Lower leg skin (tissue), 4 donors: ENCODE measurements at places on chromosomes 4 and X. TPM values are rescaled to one million over a fixed set of nuclear protein-coding genes. Genes with fewer than 3 reads are reported as not detected.

Gene MAEA
- total RNA-seq, result 124 TPM

Gene TKTL2
- total RNA-seq, result not detected

GRCh38 chr4:107896646-107897045 lies 34.7 kb upstream of the CYP2U1 start:
- DNase-seq, result no peak

Gene KCNIP4
- total RNA-seq, result not detected

GRCh38 chrX:129875669-129876068 lies 30.3 kb upstream of the UTP14A start:
- DNase-seq, result no peak

DNA sequence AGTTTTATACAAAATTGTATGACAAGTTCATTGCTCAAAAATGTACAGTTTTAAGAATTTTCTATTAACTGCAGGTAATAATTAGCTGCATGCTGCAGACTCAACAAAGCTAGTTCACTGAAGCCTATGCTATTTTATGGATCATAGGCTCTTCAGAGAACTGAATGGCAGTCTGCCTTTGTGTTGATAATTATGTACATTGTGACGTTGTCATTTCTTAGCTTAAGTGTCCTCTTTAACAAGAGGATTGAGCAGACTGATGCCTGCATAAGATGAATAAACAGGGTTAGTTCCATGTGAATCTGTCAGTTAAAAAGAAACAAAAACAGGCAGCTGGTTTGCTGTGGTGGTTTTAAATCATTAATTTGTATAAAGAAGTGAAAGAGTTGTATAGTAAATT lies 131.0 kb downstream of the TET2 start:
- no peak for DNase-seq

DNA sequence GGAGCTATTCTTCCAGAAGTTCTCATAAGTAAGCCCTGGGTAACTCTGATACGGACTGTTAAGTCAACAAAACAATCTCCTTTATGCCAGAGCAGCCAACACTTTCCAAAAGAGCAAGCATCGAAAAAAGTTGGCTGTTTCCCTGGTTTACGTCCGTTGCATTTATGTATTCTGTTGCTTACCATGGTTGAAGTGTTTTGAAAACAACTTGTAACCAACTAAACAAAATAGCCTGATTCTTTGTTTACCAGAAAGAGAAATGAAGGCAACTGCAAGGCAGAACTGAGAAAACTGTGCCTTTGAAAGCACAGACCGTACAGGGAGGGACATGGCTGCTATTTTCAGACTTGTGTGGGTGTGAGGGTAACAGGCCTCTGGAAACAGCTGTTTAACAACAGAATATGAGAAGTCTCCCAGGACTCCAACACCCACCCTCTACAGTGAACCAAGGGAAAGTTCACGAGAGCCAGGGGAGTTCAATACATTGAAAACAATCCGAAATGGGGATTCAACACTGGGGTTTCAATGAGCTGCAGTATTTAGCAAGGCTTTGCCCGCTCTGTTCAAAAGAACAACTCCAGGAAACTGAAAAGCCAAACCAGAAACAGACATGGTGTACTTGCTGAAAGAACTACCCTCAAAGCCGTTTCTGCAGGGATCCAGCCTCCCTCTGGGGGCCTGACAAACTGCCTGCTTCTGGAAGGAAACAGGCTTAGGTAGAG lies 95.8 kb upstream of the EGFL6 start:
- no peak for DNase-seq

Gene SRD5A3
- total RNA-seq, result 11.4 TPM

DNA sequence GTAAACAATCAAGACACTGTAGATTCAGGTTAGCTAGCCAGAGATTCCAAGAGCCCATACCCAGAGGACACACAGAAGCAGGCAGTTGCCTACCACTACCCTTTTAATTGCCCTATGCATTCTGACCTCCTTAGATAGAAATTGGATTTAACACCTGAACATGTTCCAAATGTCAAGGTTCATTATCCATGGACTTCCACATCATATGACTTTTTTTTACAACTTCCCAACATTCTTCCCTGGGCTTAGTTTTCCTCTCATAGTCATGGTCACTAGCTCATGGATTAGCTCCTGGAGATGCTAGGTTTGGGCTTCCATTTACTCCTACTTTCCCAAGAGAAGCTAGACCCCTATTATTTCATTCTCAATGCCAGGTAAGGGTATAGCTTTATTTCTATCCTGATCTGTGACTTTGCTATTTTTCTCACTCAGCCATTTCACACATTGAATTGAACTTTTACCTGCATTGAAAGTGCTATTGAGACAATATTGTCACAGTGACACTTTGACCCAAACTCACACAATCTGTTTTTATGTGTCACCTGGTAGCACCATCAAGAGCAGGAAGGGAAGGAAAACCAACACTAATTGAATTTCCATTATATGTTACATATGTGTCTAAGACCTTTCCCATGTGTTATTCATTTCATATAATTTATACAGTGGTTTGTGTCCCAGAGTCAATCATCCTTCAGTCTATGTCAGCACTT lies 44.0 kb upstream of the PRKG2 start:
- DNase-seq, result no peak

Gene SYNPO2
- 16.5 TPM for total RNA-seq

DNA sequence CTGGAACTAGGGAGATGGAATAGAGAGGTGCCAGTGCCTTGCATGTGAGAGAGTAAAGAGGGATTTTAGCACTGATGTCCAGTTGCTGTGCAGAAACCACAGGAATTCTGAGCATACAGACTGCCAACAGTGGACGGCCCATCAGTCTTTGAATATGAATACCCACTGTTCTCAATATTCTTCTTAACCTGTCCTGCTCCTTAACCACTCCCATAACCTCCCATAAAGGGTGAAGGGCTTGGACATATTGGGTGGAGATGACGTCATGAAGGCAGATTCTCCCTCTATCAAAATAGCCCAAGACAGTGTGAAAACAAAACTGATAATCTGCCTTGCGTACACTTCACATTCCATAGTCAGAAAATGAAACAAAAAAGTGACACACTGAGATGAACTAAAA lies 1313.7 kb upstream of the PABPC4L start:
- DNase-seq, result no peak

Gene SLC26A1
- total RNA-seq, result 0.15 TPM

Gene RHOXF1
- 5.5 TPM for total RNA-seq
